ENCODE measurements at places on chromosomes 13 and 19.

DNA sequence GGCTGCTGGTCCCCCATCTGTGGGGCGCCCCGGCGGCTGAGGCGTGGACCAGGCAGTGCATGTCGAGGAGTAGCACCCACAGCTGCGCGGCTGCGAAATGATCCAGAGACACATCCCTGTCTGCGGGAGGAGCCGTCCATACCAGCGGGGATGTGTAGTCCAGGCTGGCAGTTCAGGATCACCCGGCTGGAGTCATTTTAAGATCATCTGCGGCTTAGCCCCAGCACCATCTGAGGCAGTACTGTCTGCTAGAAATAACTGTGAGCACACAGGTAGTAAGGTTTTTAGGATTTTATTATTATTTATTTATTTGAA is 3.1 kb downstream of the ADAT3 start:
- DNase-seq, result no peak

DNA sequence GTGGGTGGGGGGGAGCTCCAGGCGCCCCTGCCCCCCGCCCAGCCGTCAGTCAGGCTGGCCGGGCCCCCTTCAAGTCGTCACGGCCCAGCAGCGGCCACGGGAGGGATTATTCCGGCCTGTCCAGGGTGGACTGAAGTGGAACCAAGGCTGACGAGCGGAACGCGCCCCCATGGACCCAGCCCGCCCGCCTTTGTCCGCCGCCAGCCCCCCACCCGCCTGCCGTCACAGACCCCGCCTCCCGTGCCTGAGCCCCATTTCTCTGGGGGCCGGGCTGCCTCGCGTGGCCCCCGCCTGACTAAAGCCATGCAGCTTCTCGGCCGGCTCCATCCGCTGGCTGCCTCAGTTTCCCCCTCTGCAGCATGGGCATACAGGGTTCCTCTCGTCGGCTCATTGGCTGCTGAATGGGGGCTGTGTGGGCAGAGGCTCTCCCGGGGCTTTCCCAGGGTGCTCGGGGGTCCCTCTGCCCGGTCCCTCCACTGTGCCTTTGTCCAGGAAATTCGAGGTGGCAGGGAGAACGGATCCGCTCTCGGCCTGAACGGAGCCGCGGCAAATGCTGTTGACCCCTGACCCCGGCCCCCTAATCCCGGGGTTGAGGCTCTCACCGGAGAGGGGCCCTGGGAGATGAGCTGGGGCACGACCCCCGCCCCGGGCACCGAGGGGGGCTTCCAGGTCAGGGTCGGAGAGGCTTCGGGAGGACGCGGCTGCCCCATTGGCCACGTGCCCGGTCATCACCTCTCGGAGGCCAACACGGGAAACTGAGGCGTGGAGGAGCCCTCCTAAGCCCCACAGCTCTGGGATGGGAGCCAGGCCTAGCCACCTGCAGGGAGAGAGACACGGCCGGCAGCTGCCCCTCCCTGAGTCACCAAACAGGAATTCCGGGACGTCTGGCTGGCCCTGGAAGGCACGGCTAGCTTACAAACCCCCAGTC is 27.4 kb downstream of the EFNA2 start:
- DNase-seq, result no peak

- DNase-seq, result no peak
Observed at GRCh38 chr13:83229574-83230305, 652.5 kb downstream of the SLITRK1 start.

DNA sequence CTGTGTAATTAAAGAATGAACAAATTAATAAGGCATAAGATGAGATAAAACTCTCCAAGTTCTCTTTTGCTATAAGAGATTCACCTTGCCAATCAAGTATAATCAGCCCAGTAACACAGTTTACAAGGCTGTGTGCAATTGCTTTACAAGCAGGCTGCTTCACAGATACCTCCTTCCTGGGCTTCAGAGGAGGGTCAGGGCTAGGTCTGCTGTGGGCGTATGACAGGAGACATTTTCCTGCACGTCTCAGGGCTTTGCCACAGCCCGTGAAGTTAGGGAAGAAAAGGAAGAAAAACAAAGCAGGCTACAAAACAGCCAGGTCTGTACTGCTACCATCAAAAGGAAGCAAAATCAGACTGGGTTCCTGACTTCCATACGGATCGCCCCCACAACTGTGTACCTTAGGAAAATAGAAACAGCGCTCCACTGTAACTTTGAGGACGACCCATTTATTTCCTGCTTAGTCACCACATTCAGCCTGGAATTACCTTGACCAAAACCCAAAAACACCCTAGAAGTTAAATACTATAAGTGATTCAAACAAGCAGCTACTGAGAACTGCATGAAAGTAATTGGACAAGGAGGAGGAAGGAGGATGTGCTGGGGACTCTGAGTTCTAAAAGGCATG is 12.4 kb downstream of the EFNB2 start:
- DNase-seq, result no peak

DNA sequence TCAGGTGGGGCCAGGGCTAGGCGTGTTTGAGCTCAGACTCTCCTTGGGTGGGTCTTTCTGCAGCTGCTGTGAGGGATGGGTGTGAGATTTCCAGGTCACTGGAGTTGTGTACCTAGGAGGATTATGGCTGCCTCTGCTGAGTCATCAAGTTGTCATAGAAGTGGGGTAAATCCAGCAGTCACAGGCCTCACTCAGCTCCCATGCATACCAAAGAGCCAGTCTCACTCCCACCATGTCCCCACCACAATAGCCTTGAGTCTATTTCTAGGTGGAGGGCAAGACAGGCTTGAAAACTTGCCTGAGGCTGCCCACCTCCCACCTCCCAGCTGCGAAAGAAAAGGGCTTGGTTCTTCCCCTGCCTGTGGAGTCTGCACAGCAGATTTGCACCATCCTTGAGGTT is 194.0 kb upstream of the PCDH17 start:
- no peak for DNase-seq

- no peak for DNase-seq
Observed at GRCh38 chr19:18537431-18537830, 5.9 kb downstream of the FKBP8 start.

GRCh38 chr19:50712833-50713232 is 6.8 kb downstream of the SHANK1 start:
- peak; percentile 60 for DNase-seq

DNA sequence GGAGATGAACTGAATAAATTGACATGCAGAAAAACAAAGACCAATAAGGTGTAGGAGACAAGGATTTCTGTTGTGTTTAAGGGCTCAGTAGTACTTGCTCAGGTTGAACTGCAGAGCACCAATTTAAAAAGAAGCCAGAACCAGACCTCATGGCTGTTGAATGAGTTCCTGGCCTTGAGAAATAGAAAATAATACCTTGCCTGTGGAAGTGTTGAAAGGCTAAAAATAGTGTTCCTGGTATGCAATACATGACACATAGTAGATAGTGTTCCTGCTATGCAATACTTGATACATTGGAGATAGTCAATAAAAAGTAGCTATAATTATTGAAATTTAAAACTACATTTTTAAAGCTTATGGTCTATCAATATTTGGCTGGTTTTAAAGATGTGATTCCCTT is 595.8 kb downstream of the PCDH9 start:
- no peak for DNase-seq

GRCh38 chr19:7280940-7281666 is 13.1 kb downstream of the INSR start:
- DNase-seq, result no peak

DNA sequence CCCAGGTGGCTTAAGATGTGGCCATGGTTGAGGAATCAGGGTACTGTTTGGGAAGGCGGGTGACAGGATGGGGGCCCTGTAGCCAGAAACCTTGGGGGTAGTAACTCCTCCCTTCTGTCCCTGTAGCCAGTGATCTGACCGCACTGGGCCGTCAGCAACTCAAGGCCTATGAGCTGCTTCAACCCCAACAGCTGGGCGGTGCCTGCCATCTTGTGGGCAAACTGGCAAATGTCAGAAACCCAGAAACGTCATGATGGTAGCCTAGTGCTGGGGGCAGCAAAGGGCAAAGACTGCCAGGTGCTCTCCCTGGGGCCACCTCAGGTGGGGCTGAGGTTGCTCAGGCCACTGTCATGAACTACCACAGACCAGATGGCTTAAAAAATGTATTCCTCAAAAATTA is 3.5 kb downstream of the COPE start:
- peak; percentile 50 for DNase-seq

GRCh38 chr19:19817357-19817756 is 4.2 kb downstream of the ZNF506 start:
- DNase-seq, result peak; percentile 90

Data from DND-41 (cell line).